Kidney capillary endothelial cell (primary cell): ENCODE measurements at places on chromosomes 6 and 20.
A peak's percentile ranks its signal among the peaks of the same experiment; 100 is the strongest.

- DNase-seq, result no peak
Observed at GRCh38 chr6:33722103-33722623, 10.7 kb upstream of the UQCC2 start.

- no peak for DNase-seq
Observed at GRCh38 chr6:143755301-143755744, 77.6 kb downstream of the PHACTR2 start.

DNA sequence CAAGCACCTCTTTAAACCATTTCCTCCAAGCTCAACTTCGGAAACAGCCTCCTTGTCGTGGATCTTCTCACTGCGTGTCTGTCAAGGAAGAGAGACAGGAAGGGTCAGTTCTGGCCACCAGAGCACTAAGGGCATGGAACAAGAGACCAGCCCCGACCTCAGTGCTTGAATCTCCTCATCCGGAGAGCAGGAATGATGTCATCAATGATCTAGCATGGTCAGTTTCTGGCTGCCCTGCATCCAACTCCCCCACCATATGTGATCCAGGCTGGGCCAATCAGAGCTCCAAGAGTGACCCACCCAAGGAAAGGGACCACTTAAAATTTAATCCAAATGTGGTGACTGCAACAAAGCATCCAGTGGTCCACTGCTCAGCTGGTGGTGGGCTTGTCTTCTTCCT is 23.3 kb upstream of the DSN1 start:
- no peak for DNase-seq

GRCh38 chr6:113855500-113856374 is 1.4 kb upstream of the MARCKS start:
- DNase-seq, result peak; percentile 64

- DNase-seq, result no peak
Observed at GRCh38 chr20:7775072-7775471, 165.2 kb downstream of the HAO1 start.

GRCh38 chr6:146420255-146420654 is 123.4 kb upstream of the RAB32 start:
- no peak for DNase-seq

DNA sequence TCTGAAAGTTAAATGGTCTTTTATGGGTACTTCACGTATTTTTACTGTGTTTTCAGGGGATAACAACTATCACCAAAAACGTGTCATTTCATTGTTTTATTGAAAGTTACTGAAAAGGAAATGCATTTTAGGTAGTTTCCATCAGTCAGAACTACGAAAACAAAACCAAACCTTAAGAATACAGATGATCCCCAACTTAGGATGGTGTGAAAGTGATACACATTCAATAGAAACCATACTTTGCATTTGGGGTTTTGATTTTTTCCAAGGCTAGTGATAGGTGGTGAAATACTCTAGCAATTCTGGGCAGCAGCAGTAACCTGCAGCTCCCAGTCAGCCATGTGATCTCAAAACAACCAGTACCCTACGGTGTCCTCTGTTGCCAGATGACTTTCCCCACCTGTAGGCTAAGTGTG is 25.9 kb upstream of the EFHC1 start:
- no peak for DNase-seq

- no peak for DNase-seq
Observed at GRCh38 chr6:153758516-153758915, 280.5 kb upstream of the OPRM1 start.

DNA sequence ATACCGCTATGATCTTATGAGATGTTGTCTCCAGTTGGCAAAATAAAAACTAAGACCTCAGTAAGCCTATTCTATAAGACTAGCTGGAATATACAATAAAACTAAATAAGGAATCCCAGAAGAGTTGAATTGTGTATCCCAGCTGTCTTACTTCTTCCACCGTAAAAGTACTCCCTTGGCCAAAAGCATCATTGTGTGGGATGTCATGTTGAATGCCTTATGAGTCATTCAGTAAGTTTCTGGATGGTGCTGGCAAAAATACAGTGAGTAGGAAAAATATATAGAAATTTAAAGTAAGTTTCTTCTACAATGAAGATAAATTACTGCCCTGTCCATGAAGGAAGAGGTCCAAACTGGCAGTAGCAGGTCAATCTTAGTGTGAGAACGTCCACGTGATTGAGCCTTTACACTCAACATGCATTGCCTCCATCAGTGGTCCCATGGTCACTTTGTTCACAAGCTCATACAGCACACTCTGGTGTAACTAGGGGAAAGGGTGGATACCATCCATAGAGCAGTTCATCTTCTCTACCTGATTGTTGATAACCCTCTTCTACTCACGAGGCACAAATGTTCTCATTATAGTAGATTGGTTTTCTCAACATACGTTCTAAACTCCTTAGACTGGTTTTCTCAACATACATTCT is 13.7 kb upstream of the ZNF318 start:
- no peak for DNase-seq

- DNase-seq, result no peak
Observed at GRCh38 chr20:41030531-41031242, 2.1 kb downstream of the TOP1 start.

- DNase-seq, result no peak
Observed at GRCh38 chr6:45801471-45802289, 214.0 kb downstream of the CLIC5 start.

- no peak for DNase-seq
Observed at GRCh38 chr6:1869769-1870168, 260.1 kb downstream of the FOXC1 start.
